ENCODE measurements at places on chromosomes 3 and 15.

DNA sequence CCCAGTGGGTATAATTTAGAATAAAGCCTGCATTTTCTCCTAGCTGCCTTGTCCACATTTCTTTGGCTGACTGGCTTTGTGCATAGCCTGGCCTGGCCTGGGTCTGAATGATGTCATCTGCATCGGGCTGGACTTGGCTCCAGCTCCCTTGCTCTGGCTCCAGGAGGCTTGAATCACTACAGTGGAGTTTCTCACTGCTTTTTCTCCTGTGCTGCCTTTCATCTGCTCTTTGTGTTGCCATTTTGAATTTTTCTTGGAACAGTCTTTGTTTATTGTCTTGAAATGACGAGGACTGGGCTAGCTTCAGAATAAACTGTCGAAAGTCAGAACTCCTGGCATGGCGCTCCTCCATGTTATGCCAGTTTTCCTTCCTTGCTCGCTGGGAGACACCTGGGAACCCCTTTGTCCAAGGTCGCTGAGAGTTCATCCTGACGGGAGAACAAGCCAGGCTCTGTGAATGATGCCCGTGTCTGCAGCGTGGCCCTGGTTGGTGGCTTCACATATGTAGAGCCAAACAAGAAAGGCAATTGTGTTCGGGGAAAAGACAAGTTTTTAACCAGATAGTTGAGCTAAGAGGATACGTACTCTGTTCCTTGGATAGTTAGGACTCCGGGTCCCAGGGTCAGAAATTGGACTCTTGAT lies 258.9 kb downstream of the PDZRN3 start:
- no peak for DNase-seq

DNA sequence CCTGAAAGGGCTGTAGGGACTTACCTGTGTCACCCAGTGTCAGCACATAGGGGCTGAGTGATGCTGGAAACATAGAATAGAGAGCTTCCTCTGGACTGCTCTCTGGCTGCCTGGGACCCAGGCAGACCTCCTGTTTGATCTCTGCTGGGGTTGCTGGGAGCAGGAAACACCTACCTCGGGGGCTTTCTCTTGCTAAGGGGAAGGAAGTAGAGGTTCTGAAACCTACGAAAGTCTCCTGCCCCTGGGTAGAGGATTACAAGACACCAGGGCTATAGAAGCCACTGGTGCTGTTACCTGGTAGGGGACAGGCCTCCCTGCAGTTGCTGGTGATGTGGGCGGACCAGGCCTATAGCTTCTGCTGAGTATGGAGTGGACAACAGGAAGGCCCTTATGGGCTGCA lies 81.7 kb downstream of the DHX30 start:
- DNase-seq = no peak

DNA sequence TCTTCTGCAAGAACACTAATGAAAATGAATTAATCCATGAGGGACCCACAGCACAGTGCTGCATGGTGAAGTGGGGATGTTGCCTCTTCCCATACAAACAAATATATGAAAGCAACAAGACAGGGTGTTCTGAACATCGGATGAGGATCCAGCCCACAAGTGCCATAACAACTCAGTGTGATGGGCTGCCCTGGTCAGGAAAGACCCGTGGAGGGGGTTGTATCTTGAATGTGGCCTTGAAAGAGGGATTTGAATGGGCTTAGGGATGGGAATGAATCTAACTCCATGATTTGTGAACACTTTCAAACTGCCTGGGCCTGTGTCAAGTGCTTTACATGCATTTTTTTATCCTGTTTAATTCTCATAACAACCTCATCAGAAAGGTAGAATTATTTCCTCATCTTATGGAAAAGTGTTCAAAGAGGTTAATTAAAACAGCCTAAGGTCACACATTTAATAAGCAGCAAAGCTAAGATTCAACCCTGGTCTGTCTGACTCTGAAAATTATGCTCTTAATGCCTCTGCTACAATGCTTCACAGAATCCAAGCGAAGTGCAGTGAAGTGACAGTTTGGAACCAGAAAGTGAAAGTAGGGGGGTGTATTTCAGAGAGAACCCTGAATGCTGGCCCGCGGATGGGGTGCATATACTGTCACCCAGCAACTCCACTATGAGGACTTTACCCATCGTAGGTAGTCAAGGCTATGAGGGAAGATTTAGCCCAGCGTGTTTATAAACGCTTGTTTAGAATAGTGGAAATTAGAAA lies 65.6 kb upstream of the HEG1 start:
- no peak for DNase-seq

GRCh38 chr15:78672285-78673014 lies 31.4 kb upstream of the CHRNB4 start:
- no peak for DNase-seq

- peak; percentile 64 for DNase-seq
Observed at GRCh38 chr15:75200765-75201615, 692 bp upstream of the C15orf39 start.

DNA sequence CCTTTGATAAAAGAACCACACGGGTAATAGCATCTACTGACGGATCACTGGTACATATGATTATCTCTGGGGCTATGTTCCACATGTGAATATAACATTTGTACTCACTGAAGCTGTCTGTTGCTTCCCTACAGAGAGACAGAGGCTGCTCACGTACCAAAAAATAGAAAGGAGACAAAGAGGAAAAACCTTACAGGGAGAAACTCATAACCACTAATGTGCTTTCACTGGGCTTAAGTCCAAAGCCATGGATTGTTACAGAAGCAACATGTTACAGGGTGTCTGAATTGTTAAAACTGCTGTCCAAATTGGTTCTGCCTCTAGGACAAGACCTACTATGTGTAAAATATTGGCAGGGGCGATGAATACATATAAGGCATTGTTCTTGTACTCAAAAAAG lies 311.9 kb downstream of the FOXP1 start:
- no peak for DNase-seq

DNA sequence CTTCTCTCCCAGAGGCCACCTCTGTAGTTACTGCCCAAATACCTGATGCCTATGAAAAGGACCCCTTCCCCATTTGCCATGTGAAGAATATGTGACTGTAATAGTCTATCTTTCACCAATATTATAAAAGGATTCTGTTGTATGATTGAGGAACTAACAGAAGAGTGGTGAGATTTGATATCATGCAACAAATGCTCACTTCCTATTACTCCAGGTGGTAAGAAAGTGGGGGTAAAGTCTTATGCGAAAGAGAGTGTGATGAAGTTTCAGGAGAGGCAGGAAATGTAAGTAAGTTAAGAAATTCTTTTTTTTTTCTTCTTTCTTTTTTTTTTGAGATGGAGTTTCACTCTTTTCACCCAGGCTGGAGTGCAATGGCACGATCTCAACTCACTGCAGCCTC lies 24.4 kb upstream of the RAP2B start:
- DNase-seq = no peak

DNA sequence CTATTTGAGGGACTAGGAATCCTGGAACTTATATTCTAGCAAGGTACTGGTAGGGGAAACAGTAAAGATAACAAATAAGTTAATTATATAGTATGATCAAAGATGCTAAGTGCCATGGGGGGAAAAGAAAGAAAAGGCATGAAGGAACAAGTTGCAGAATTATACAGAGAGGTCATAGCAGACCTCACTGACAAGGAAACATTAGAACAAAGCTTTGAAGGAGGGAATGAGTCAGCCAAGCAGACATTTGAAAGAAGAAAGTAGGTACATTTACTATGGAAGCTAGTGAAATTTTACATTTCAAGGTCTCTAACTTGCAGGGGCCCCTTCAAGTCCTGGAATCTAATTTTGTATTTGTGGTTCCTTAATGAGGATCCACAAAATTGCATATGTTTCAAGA lies 57.2 kb upstream of the TIPARP start:
- DNase-seq = no peak

DNA sequence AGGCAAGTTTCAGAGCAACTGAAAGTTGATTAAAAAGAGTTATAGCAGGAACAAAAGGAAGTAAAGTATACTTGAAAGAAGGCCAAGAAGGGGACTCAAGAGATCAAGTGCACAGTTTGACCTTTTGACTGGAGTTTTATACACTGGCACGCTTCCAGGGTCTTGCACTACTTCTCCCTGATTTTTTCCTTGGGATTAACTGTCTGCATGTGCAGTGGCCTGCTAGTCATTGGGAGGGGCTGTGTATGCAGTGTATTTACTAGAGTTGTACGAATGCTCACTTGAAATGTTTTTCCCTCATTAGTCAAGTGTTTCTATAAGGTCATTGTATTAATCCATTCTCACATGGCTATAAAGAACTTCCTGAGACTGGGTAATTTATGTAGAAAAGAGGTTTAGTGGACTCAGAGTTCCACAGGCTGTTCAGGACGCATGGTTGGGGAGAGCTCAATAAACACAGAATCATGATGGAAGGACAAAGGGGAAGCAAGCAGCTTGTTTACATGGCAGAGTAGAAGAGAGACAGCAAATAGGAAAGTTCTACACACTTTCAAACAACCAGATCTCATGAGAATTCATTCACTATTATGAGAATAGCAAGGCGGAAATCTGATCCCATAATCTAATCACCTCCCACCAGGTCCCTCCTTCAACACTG lies 571.8 kb downstream of the ZPLD1 start:
- no peak for DNase-seq

- DNase-seq = no peak
Observed at GRCh38 chr15:33964665-33965040, 3.6 kb upstream of the CHRM5 start.

DNA sequence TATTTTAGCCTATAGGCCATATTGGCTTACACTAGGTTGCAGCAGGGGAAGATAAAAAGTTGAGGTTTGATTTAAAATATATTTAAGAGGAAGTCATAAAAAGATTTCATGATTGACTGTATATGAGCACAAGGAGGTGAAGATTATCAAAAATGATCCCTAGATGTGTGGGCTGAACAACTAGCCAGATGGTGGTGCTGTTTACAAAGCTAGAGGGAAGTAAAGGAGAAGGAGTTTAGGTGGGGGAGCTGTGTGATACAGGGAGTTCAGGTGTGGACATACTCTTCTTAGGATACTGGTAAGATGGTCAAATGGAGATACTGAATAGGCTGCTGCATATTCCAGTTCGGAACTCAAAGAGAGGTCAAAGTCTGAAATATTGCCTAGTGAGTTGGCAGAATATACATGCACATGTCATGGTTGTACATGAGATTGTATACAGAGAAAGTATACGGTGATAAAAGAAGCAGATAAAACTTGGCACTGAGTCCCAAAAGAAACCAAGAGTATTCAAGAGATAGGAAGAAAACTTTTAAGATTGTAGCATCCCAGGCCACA lies 727.8 kb downstream of the NLGN1 start:
- DNase-seq = no peak

DNA sequence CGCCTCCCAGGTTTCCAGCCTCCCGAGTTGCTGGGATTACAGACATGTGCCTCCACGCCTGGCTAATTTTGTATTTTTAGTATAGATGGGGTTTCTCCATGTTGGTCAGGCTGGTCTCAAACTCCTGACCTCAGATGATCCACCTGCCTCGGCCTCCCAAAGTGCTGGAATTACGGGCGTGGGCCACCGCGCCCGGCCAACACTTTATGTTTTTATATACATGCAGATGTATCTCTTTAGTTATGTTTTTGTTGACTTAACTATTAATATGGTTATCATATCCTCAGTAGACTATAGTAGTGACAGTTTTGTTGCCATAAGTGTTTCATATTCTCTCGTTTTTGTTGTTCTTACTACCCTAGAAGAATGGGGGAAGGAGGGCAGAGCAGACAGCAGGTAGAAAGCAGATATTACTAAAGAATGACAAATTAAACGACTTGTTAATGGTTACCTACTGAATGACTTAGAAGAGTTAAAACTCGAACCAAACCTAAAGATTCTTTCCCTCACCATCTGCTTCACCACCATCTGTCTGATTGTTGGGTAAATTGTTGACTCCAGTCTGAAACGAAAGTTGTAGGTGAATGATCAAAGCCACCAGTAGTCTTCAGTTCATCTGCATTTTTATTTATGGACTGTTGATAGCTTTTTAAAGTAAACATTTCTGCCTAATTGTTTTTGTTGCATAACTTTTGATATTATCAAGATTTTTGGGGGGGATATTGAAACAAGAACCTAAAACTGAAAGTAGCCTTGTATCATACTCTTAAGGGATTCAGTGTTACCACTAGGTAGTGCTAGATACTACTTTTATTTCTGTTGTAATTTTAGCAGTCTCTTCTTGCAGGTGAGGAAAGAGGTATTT lies 89.3 kb downstream of the RASA2 start:
- DNase-seq = no peak

DNA sequence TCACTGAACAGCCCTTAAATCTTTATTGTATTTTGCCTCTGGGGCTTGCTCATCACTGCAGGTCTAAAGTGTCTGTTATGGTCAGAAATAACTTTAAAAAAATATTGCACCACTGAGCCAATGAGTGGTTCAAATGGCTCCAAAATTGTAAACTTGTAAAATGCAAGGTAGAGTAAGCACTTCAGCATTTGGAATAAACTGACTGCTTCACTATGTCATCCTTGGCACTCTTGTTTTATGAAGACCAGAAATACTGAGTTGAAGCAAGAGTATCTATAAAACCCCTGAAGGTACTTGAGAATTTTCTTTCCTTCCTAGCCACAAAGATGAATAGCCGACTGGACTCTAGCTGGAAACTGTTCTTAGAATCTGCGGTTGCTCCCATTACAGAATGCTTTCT lies 390.3 kb upstream of the DPH6 start:
- no peak for DNase-seq

DNA sequence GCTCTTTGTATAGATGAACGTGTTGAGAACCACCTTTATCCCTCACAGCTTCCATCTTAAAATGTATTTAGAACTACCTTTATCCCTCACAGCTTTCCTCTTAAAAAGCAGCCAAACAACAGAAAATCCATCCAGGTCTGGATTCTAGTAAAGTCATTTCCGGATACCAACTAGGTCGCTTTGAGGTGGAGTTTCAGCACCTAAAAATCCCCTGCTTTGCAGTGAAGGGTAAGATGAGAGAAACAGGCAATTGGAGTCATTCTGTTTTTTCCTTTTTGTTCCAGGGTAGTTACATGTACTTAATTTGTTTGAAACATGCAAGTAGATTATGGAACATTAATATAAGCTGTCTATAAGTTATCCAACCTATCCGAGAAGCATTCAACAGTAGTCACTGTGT lies 192.0 kb downstream of the UBE2E2 start:
- no peak for DNase-seq

- no peak for DNase-seq
Observed at GRCh38 chr3:190056742-190057141, 64.0 kb downstream of the P3H2 start.

- DNase-seq = no peak
Observed at GRCh38 chr15:55959744-55960447, 33.5 kb downstream of the NEDD4 start.

GRCh38 chr3:25421747-25422146 lies 6.3 kb upstream of the RARB start:
- DNase-seq = no peak

DNA sequence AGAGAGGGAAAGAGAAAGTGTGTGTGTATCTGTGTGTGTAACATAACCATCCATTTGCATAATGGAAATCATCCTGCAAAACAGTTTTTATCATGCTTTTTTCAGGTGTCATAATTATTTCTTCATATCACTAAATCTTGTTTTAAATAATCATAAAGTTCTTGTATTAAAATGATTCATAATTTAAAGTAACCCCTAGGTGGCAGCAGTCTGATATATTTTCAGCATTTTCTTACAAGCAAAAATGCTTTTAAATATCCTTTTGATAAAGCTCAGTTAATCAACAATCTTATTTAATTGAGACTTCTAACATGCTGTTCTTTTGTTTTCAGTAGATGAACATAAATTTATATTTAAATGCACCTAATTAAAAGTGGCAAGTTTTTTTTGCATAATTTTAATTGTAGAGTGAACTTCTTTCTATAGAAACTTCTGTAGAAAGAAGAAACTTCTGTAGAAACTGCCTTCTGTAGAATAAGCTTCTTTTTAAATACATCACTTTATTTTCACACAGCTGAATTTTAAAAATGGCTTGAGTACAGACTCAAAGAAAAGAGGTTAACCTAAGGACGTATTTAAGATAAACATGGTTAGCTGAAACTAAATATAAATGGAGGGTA lies 72.5 kb downstream of the OPA1 start:
- DNase-seq = no peak

Measured in activated CD4-positive, alpha-beta T cell treated with anti-CD3 and anti-CD28 coated beads, Interleukin-2, amount 50 U/mL, for 4 hours (primary cell).